T-helper 22 cell (primary cell): ENCODE measurements at places on chromosomes 12 and 14.

DNA sequence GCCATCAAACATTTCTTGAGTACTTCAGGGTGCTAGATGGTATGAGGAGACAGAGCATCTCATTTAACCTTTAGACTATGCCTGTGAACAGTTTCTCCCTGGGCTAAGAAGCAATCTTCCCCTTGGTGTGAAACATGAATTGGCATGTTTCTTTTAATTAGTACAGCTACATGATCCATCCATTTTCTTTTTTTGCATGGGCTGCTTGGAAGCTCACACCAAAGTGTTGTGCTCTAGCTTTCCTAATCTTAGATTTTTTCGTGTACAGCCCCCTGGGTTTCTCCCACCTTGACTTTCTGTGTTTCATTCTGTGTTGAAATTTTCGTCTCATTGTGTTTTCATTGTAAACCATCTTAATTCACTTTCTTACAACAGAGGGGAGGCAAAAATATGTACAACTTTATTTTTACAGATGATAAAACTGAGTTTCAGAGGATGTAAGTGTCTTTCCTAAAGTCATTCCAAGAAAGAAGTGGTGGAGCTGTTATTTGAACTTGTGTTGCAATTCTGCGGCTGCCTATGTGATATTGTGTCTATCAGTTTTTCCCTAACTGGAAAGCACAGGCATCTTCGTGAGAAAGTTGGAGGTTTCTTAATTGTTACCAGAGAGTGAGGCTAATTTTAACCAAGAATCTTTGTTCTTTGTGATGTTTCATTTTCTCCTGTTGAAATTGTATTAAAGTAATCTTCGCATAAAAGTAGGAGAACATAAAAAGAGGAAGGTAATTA, 64.5 kb downstream of the DAAM1 start:
- DNase-seq, result no peak

GRCh38 chr12:50642761-50643160, 121.1 kb upstream of the ATF1 start:
- no peak for DNase-seq

GRCh38 chr14:51724650-51725049, 72.9 kb downstream of the FRMD6 start:
- DNase-seq, result no peak

DNA sequence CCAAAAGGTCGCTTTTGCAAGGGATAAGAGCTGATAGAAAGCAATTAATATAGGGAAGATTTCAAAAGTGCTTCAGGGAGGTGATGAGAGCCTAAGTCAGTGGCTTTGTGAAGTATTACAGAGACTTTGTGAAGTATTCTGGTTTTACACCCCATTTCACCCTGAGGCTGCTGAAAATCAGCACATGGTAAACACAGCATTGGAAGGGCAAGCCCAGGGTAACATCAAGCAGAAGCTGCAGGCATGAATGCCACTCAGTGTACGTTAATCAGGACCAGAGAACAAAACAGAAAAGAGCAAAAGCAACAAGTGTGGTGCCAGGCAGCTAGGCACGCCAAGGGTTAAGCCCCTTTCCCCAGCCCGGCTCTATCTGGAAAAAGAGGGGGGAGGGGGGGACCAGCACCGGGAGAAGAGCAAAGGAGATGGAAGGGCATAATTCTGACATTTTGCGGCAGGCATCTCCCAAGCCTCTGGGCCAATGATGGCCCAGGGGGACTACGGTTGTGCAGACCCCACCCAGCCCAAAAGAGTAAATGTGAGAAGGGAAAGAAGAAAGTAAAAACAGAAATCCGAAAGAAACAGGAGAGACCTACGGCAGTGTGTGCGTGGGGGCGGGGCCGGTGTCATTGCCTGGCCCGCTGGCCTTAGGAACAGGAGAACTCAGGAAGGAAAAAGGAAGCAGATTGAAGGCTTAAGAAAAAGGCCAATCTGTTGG, 58.9 kb downstream of the DHRS2 start:
- DNase-seq, result no peak

DNA sequence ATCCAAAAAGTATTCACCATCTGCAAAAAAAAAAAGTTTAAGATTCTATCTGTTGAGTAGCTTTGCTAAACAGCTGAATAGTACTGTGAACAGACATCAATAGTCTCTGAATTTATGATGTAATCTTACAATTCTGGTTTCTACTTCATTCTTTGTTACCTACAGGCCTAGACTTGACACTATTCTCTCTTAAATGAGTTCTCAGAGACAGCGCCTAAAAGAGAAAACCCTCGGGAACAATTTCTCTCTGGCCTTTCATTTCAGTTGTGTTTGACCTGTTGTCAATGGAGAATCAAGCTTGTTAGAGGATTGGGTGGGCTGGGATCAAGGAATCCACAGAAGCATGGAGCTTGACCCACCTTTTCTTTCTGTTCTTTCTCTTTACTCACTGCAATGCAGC, 5.9 kb upstream of the TWF1 start:
- no peak for DNase-seq

DNA sequence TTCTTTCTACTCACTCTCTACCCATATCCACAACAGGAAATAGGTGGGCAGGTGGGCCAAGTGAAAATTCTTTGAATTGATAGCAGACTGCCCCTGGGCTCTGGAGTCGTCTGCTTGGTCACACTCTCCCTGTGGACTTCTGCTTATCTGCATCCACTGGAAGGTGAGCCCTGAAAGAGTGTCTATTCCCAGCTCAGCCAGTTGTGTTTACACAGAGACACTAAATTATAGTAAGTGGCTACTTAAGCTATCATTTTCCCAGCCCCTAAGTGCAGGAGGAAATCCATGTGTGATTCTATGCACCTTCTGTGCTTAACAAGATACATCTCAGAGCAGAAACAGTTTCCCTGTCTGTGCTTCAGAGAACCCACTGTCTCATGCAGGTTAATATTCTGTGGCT, 338.4 kb downstream of the FUT8 start:
- DNase-seq, result no peak

GRCh38 chr12:24945039-24945438, 3.9 kb downstream of the BCAT1 start:
- DNase-seq, result no peak

- DNase-seq, result no peak
Measured at GRCh38 chr14:94780536-94781399, 10.9 kb upstream of the GSC start.

- no peak for DNase-seq
Measured at GRCh38 chr12:89883630-89884389, 175.2 kb upstream of the ATP2B1 start.

DNA sequence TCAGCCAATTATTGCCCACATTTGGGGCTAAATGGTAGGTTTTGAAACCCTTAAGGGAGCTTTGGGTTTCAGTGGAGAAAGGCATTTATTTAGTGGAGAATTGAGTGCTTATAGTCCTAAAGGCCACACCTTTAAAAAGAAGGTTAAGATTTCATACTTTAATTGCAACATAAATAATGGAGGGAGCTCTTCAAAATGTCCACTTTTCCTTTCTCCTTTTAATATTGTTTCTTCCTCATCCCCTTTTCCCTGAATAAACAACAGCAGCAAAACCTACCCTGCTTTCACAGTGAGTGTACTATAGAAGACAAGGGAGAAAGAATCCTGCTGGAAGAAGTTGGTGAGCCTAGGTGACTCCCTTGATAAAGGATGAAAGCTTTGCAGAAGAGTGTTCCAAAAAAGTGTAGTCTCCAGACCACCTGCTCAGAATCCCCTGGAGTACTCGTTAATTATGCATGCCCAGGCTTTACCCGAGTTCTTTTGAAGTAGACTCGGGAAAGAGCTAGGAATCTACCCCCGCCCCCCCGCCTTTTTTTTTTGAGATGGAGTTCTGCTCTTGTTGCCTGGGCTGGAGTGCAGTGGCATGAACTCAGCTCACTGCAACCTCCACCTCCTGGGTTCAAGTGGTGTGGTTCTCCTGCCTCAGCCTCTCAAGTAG, 11.5 kb upstream of the EID3 start:
- no peak for DNase-seq

DNA sequence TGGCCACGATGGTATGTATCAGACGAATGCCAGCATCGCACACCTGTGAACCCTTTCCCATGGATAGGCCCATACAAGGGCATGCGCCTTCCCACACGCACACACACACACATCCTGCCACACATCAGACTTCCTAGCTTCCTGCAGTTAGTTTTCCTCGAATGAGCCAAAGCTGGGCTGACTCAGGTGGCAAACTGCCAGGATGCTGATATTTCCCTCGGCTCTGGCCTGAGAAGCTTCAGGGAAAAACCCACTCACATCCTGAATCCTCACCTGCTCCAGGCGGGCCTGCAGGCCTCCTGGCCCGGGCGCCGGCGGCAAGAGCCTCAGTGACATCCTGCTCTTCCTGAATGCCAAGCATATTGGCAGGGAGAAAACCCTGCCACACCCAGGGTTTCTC, 22.4 kb downstream of the CALM1 start:
- no peak for DNase-seq

GRCh38 chr12:50918584-50919316, 33.6 kb upstream of the HIGD1C start:
- no peak for DNase-seq

DNA sequence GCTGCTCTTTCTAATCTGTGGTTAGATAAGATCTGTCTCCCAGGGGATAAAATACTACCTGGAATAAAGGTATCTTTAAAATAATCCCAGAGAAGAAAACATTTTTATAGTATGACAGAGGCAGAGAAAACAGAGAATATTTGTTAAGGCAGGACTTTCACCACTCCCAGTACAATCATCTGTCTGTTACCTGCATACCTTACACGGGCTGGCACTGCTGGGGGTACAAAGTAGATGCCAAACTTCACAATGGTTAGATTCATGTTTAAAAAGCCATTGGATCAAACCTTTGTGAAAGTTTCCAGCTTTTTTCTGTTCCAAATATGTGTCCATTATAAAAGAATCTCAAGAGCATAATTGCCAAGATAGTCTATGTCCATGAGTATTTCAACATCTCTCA, 273.6 kb upstream of the BTG1 start:
- DNase-seq, result no peak

DNA sequence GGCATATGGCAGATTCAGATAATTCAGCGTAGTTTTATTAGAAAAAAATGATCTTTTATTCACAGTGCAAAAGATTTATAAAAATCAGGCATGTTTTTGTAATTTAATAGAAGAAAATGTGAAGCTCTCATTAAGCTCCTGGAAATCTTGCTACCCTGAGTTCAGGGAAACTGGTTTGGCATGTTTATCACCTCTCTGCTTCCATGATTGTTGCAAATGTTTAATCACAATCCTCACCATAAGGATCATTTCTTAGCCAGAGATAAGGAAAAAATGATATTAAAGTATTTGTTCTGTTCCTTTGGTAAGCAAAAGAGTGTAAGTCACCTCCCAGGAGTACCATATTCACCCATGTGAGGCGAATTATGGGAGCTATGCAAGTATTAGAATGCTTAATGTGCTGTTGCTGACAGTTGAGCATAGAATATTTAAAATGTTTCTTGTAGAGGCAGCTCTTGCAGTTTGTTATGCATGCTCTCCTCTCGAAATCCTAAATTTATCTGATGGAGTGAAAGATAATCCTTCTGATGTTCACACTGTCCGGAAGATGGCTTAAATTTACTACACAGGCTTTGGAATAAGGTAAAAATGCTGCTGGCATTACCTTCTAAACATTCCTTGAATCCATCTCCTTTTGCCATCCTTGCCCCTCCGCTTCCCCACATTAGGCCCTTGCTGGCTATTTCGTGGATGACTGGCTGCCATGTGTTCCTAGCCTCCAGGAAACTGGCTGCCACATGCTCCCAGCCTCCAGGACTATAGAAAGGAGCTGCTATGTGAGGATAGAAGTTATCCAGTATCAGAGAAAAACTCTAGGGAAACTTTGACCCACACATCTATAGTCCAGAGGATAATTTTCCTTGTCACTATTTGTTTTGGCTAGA, 115.8 kb upstream of the CCDC198 start:
- DNase-seq, result no peak

- no peak for DNase-seq
Measured at GRCh38 chr14:104115691-104116287, 22.6 kb upstream of the KIF26A start.

DNA sequence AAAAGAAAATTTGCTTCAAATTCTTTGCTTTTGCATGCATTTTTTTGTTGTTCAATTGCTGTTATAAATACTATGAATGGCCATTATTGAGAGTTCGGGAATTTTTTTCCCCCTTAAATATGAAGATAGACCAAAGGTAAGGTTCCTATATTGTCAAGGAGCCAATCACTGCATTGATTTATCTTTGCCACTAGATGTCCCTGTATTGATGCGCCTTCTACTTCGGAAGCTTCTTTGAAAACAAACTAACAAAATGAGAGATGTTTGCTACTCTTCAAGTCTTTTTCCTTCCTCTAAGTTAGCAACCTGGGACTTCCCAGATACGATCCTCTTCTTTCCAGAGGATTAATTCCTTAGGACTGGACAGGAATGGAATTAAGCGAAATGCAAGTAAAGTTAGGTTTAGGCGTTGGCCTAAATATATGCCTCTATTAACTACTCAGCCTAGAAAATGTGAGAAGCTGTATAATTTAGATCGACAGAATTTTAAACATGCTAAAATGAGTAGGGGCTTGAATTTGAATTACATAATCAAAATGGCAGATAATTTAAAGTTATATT, 318.1 kb downstream of the AEBP2 start:
- no peak for DNase-seq

GRCh38 chr12:32902287-32902997, 5.9 kb upstream of the PKP2 start:
- no peak for DNase-seq

DNA sequence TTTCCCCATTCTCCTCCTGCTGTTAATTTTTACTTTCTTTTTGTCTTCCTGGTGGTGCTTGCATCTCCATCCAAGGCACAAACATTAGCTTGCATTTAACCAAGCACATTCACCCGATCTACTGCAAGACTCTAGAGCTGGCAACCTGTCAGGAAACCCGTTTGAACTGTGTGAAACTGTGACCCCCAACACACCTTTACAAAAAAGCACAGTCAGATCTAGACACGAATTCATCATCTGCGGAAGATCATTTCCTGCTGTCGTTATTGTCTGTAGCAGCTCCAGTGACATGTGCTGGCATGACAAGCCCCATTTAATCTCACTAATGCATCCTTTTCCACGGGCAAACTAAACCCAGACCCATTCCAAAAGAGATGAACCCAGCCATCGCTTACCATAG, 340.5 kb downstream of the VRK1 start:
- DNase-seq, result no peak

DNA sequence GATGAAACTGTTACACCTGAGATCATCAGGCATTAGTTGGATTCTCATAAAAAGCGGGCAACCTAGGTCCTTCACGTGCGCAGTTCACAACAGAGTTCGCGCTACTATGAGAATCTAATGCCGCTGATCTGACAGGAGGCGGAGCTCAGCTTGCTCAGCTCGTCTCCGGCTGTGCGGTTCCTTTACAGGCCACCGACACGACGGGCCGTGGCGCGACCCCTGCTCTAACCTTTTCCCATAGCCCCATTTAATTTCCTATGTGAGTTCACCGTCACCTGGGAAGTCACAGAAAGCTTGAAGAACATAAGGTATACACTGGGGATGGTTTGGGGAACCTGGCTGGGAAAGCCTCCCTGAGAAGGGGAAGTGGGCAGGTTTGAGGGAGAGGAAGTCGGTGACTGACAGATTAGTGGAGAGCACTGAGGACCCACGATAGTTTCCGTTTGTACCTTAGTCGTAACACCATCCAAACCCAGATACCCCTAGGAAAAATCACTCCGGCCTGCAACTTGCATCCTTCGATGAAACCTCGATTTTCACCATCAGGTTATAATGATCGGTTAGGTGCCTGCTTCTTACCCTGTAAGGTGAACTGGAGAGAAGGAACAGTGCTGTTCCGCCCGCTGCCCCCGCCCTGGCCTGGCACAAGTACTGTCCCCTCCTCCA, 2.8 kb upstream of the AAAS start:
- DNase-seq, result peak; percentile 18

- no peak for DNase-seq
Measured at GRCh38 chr14:95218472-95219193, 61.3 kb upstream of the DICER1 start.
